IPS DF 19.7 (cell line): ENCODE measurements at places on chromosomes 7 and 10.

- no peak for DNase-seq
These were observed 43.2 kb downstream of the CCNY start for GRCh38 chr10:35379226-35380137.

- DNase-seq, result no peak
These were observed 19.2 kb downstream of the RBM17 start for GRCh38 chr10:6108072-6108471.

DNA sequence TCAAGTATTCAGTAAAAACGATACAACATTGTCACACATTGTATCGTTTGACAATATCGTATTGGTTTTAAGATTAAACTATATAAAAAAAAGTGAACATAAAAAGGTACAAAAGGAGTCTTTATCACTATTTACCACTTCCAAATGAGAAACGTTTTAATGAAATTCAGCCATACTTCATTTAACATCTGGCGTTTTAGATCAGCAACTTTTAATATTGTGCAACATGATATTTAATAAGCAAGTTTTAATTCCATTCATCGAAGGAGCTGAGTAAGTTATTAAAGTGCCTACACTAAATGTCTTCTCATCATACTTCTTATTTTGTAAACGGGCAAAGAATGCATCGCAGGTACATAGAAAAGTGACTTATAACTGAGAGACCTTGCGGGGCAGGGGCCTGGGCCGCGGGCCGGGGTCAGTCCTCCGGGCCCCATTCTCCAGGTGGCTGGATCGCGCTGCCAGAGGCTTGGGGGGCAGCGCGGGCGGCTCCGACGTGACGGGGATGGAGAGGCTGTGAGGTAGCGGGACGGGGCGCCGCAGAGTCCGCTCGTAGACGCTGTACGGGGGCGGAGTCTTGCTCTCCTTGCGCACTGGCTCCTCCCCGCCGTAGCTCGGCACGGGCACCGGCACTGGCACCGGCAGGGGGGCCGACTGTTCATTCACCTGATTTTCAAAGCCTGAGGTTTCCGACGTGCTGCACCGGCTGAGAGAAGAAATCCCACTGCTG lies 165.8 kb upstream of the IMMP2L start:
- DNase-seq, result no peak

GRCh38 chr10:43982250-43982649 lies 333.6 kb upstream of the ZNF32 start:
- no peak for DNase-seq

DNA sequence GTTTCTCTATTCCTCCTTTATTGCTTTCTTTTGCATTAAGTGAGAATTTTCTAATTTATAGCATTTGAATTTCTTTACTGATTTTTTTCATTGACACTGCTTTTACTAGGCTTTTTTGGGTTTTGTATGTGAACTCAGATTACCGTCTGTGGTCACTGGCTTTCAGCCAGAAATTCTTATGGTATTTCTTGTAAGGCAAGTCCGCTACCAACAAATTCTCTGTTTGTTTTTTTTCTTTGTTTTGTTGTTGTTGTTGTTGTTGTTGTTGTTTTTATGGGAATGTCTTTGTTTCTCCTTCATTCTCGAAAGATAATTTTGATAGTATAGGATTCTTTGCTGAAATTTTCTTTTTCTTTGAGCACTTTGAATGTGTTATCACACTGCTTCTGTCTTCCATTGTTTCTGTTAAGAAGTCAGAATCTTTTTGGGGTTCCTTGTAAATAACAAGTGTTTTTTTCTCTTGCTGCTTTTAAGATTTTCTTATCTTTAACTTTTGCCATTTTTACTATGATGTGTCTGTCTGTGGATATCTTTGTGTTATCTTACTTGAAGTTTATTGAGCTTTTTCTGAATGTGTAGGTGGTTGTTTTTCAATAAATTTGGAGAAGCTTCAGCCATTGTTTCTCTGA lies 7.2 kb downstream of the NET1 start:
- DNase-seq, result no peak

DNA sequence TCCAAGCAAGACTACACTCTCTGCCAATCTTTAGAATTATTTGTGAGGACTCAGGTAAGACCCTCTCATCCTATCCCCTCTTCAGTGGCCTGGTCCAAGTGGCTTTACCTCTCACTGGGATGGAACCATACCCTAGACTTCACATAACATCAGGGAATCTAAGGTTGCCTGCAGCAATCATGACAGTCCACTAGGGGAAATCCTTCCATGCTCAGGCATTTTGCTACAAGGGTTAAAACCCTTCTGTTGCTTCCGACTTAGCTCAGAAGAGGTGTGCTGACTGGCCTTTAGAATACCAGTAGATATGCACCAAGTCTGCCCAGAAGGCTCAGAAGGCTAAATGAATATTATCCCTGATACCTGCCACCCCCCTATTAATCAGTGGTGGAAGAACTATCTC lies 24.9 kb upstream of the NPS start:
- DNase-seq, result peak; percentile 25

- no peak for DNase-seq
These were observed at the start of gene NMT2 for GRCh38 chr10:15168291-15168785. TSS of gene NMT2 (minus strand) at chr10:15168693. CDS start at chr10:15168612, 81 bp downstream.

DNA sequence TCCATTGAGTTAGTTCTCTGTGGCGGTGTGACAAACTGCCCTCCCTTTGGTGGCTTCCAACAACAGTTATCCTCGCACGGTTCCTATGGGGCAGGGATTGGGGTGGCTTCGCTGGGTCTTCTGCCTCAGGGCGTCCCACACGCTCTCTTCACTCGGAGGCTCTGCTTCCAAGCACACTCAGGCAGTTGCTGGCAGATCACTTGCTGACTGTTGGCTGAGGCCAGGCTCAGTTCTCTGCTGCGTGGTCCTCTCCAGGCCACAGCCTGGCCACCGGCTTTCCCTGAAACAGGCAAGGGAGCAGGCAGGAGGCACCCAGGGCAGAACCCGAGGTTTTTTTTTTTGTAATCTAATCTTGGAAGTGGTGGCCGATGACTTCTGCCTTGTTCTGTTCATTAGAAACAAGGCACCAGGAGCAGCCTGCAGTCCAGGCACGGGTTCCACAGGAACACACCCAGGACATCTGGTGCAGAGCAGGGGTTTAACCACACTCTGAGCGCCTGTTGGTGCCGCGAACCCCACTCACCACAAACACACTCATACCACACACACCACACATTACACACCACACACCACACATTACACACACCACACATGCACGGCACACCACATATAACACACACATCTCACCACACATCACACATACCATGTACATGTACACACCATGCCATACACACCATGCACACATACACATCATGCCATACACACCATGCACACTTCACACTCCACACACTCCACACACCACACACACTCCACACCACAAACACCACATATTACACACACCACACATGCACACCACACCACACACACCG lies 112.2 kb downstream of the PTPN20 start:
- DNase-seq, result no peak

GRCh38 chr10:70911386-70911785 lies 23.0 kb upstream of the PCBD1 start:
- no peak for DNase-seq

- no peak for DNase-seq
These were observed 29.0 kb downstream of the DENND2A start for GRCh38 chr7:140611641-140612040.

DNA sequence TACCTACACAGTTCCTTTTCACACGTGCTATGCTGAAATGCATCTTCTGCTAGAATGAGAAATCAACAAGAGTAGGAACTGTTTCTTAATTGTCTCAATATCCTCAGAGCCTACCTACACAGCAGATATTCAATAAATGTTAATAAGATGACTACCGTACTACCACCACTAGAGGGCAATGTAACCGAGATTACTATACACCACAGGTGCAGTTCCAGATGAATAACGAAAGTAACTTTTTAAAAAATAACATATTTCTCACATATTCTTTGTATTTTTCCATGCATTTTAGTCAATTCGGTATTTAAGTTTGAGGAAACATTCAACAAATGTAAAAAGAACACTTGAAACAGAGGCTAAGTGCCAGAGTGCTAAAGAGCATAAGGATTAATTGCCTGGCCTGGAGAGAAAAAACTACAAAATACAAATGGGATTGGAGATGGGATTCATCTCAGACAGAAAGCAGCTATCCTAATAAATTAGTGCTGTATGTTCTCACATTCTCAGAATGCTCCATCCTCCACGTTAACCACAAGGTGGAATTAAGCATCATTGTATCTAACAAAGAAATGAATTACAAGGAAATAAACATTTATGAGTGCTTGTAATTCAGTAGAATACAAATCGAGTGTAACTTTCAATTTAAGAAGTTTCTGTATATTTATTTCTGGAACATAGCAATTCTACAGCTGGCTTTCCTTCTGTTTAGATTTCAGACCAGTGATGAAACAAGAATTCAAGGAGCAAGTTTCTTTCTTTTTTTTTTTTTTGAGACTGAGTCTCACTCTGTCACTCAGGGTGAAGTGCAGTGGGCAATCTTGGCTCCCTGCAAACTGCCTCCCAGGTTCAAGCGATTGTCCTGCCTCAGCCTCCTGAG lies 20.3 kb upstream of the HECTD2 start:
- no peak for DNase-seq

DNA sequence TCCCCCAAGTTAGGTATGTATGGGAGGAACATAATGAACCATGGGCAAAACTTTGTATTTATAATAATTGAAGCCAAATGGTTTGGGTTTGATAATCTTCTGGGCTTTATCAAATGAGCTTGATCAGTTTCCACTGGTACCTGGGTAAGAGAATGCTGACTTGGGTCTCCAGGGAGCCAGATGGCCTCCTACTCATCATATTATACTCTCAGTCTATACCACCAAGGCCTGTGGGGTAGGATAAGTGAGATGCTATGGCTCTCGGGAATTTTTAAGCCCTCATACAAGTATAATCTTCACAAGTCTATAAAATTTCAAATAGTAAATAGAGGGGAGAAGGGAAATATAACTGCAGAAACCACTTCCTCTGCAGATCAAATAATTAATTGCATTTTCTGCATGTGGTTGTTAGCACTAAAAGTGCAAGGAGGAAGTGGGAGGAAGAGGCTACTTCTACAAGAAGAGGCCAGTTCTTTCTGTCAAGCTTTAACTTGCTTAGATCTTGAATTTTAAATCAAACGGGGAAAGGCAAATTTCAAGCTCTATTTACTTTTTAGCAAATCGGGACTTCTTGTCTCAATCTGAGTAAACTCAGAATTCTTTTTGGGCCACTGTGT lies 349.0 kb downstream of the SORCS1 start:
- DNase-seq, result no peak

GRCh38 chr10:33986016-33986415 lies 651.5 kb upstream of the NRP1 start:
- DNase-seq, result no peak

DNA sequence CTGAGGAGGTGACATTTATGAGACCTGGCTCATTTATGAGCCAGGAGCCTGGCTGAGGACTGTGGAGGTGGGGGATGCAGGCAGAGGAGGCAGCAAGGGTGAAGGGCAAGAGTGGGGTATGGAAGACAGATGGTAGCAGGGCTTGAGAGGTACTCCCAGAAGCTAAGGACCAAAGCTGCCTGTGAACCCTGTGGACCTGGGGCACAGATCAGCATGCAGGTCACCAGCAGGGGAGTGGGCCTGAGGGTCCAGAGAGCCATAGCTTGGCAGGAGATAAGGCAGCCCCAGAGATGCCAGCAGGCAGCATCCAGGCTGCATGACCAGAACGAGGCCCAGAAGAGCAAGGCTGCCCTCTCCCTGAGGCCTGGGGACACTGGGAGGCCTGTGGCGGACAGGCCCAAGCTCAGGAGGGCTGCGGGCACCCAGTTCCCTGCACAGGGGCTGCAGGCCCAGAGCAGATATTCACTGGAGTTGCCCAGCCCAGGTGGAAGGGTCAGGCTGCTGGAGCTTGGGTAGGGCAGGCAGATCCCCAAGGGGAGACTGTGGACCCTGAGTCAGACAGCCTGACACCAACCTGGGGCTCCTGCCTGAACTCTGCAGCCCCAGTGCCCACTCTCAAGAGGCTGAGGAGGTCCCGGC lies 3.4 kb downstream of the GPR15LG start:
- no peak for DNase-seq

DNA sequence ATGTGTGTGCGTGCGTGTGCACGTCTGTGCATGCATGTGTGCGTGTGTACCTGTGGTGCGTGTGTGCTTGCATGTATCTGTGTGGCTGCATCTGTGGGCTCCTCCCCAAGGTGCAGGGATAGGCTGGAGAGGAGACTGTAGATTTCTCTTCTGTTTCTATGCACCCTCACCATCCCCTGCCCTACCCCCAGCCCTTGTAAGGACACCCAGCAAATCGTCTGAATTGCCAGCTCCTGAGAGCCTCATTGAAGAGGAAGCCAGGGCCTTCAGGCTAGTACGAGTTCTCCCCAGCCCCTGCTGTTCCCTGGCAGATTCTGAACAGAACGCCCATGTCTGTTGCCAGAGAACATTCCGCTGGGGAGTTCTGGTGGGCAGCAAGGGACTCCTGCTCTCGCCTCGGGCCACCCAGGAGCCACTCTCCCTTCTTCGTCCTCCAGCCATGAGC lies 17.0 kb upstream of the TRIM8 start:
- no peak for DNase-seq

GRCh38 chr10:31083765-31084184 lies 52.1 kb upstream of the ZNF438 start:
- peak; percentile 33 for DNase-seq

DNA sequence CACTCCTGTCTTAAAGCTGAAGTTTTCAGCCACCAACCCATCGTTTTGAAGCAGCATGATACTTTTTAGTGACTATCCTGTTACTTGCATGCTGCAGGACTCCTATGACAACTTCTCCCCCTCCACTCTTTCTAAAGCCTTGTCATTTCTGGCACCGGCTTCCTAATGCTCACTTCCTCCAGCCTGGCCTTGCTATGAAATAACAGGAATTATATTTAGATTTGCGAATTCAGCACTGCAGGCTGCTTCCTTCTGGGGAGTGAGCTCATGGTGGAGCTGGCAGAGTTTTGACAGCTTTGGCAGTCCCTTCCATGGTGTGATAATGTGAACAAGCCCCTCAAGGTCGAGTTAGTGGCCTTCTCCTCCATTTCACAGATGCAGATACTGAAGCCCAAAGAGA lies 13.4 kb downstream of the BLNK start:
- DNase-seq, result no peak

DNA sequence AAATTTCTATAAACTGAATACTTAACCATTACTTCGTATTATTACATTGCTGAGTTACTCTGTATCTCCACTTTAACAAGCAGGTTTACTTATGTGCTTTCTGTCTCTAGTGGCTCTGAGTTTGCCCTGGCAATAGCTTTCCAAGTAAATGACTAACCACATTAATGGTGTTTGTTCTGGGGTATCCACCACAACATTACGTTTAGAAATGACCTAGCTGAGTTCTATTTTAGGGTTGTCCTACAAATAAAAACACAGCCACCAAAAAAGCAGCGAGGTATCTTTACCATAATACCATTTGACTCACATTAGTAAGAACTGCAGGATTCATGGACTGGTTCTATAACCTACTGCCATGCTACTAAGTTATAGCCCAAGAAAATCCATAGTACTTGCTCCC lies 83.1 kb downstream of the HIBADH start:
- no peak for DNase-seq

DNA sequence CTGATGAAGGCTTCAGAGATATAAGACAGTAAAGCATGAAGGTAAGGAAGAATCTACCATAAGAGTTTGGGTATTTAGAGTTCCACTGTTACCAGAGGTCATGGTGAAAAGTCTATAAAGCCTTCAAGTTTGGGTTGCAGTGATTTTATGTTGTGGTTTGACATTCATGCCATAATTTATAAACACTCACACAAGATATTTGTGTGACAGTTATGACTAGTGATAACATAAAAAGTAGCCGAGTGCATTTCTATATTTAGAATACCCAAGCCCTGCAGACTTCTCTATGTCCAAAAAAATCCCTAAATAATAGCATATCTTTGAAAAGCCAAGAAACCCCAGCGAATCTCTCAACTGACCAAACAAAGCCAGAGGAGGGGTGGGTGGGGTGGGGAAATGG lies 229.9 kb downstream of the CXCL12 start:
- no peak for DNase-seq
